ENCODE measurements at places on chromosomes 13 and 19.

GRCh38 chr19:33005440-33005839 lies 33.4 kb downstream of the FAAP24 start:
- no peak for DNase-seq
- H3K4me3 ChIP-seq = no peak overlapping the region
- H3K36me3 ChIP-seq = no peaks in the 10 kb centered on the region
- H3K4me1 ChIP-seq = peaks cover 4% of the 10 kb centered on the region
- H3K27me3 ChIP-seq = no peaks in the 10 kb centered on the region

DNA sequence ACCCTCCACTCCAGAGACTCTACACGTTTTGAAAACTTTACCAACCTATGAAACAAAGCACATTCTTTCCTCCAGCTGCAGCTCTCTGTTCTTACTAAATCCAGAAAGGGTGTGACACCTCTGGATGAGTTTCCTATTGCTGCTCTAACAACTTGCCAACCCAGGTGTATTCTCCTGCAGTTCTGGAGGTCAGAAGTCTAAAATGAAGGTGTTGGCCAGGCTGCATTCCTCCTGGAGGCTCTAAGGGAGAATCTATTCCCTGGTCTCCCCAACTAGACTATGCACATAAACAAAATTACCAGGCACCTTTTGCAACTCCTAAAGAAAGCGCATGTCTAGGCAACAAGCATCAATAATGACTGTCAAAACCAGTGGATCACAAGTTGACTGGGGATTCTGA lies 128.8 kb downstream of the NUFIP1 start:
- H3K4me3 ChIP-seq = no peak overlapping the region
- H3K4me1 ChIP-seq = no peaks in the 10 kb centered on the region
- DNase-seq = no peak
- peaks cover 49% of the 10 kb centered on the region for H3K27me3 ChIP-seq

DNA sequence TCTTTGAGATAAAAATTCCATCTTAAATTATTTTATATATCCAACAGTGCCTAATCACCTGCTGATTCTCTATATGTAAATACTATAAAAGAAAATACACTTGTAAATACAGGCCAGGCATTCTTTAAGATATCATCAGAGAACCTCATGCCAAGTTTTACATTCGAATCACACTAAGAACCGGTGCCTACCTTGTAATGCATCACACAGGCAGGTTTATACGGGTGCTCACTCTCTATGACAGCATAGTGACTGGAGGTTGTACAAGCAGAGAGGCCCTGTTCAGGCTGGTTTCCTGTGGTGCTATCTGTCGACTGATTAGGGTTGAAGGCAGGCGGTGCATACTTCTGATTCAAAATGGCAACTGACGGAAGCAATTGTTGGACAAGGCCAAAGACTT lies 141.3 kb upstream of the FBXL3 start:
- no peak for DNase-seq
- H3K36me3 ChIP-seq = peaks cover 12% of the 10 kb centered on the region
- no peaks in the 10 kb centered on the region for H3K27me3 ChIP-seq
- H3K4me1 ChIP-seq = no peaks in the 10 kb centered on the region
- no peak overlapping the region for H3K27ac ChIP-seq

DNA sequence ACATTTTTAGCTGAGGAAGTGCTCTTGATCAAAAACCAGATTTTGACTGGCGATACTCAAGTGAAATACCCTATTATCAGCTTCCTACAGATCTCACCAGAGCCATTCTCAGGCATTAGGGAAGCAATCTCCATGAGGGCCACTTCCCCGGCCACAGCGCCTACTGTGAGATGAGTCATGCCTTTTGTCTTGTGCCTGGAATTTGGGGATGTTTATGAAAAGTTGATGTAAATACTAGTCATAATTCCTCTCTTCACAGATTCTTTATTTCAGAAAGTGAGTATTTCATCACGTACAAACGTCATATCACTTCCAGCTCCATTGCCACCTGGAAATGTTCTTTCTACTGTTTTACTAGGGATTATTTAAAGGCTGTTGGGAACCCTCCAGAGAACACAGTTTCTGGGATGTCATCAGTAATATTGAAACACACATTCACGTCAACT lies 25.3 kb upstream of the SLC46A3 start:
- no peak overlapping the region for H3K4me3 ChIP-seq
- no peak for DNase-seq
- H3K4me1 ChIP-seq = peaks cover 6% of the 10 kb centered on the region
- H3K36me3 ChIP-seq = no peaks in the 10 kb centered on the region
- peaks cover 5% of the 10 kb centered on the region for H3K27me3 ChIP-seq
- H3K27ac ChIP-seq = no peak overlapping the region

- peaks cover 26% of the 10 kb centered on the region for H3K27me3 ChIP-seq
- H3K27ac ChIP-seq = no peak overlapping the region
- no peaks in the 10 kb centered on the region for H3K4me1 ChIP-seq
- no peak overlapping the region for H3K4me3 ChIP-seq
- DNase-seq = no peak
- no peaks in the 10 kb centered on the region for H3K36me3 ChIP-seq
These were observed 6.6 kb upstream of the FLT3 start for GRCh38 chr13:28106976-28107375.

DNA sequence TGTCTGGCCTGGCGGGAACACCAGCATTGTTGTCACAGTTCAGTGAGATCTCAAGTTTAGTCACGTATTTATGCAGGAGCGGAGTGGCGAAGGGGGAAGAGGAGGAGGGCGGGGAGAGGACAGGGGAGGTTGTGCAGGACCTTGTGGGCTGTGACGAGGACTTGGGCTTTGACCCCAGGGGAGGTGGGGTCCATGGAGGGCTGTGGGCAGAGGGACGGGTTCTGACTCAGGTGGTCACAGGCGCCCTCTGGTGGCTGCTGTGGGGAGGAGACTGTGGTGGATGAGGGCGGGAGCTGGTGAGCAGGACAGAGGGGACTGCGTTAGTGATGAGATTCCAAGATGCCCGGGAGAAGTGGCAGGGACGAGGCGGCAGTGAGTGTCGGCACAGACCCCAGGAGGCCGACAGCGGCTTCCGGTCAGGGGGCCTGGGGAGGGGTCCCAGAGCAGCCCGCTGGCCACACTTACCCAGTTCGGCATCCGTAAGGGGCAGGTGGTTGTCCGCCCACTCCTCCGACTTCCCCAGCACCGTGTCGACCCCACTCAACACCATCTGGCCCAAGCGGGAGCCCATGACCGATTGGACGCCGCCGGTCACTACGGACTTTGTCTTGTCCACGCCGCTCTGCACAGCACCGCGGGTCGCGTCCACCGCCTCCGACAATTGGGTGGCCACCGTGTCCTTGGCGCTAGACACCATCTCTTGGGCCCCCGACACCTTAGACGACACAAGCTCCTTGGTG lies 15.7 kb downstream of the PLIN3 start:
- no peaks in the 10 kb centered on the region for H3K36me3 ChIP-seq
- H3K27ac ChIP-seq = no peak overlapping the region
- peak; percentile 67 for DNase-seq
- H3K27me3 ChIP-seq = no peaks in the 10 kb centered on the region
- no peaks in the 10 kb centered on the region for H3K4me1 ChIP-seq

GRCh38 chr19:1252821-1253513 lies 4.6 kb downstream of the MIDN start:
- H3K4me1 ChIP-seq = peaks cover 24% of the 10 kb centered on the region
- H3K4me3 ChIP-seq = peak overlapping the region; percentile 86
- H3K27me3 ChIP-seq = no peaks in the 10 kb centered on the region
- peaks cover 26% of the 10 kb centered on the region for H3K36me3 ChIP-seq

- H3K4me1 ChIP-seq = peaks cover 19% of the 10 kb centered on the region
- H3K27ac ChIP-seq = no peak overlapping the region
- H3K36me3 ChIP-seq = no peaks in the 10 kb centered on the region
These were observed 9.8 kb downstream of the TSHZ3 start for GRCh38 chr19:31339411-31339810.

- H3K27ac ChIP-seq = no peak overlapping the region
- no peak for DNase-seq
- no peaks in the 10 kb centered on the region for H3K4me1 ChIP-seq
- H3K4me3 ChIP-seq = no peak overlapping the region
These were observed 1198.3 kb downstream of the OLFM4 start for GRCh38 chr13:54226876-54227275.

GRCh38 chr13:28120317-28120716 lies 18.0 kb upstream of the PAN3 start:
- peaks cover 12% of the 10 kb centered on the region for H3K4me1 ChIP-seq
- no peak for DNase-seq
- no peak overlapping the region for H3K27ac ChIP-seq

Data from activated T-cell treated with anti-CD3 and anti-CD28 coated beads, Interleukin-2, amount 50 U/mL, for 72 hours (primary cell).